ENCODE measurements at places on chromosomes 1 and 21. TPM values are rescaled to one million over a fixed set of nuclear protein-coding genes. Genes with fewer than 3 reads are reported as not detected.

Gene OR2T33
- not detected for polyA plus RNA-seq

Gene TCHHL1
- polyA plus RNA-seq: not detected

Gene MYCL
- polyA plus RNA-seq: 8.9 TPM

Gene ACADM
- 63.9 TPM for polyA plus RNA-seq

Gene ELAVL4
- polyA plus RNA-seq: 0.12 TPM

Gene GPATCH4
- polyA plus RNA-seq: 29.5 TPM

Gene THEM5
- 1.2 TPM for polyA plus RNA-seq

DNA sequence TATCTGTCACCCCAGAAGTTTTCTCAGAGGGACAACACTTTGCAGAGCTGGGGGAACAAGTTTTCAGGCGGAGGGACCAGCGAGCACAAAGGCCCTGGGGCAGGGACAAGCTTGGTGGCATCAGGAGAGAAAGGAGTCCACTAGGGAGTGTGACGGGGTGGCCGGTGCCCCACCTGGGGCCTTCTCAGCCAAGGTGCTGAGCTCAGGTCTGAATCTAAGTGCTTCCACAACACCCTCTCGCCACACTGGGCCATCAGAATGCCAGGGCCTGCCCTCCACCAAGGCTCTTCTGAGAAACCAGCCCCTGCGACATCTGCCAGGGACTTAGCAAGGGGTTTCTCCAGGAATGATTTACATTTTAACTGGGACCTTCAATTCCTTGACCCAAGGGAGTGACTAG lies 7.8 kb upstream of the TNFRSF8 start:
- no peak for DNase-seq

GRCh38 chr1:228102791-228103620 lies at the start of gene C1orf35:
Gene C1orf35, minus strand, starts transcription at chr1:228103325. Its CDS starts 98 bp downstream, at chr1:228103227.
- peak; percentile 96 for DNase-seq

GRCh38 chr1:14923727-14924452 lies 229.7 kb upstream of the TMEM51 start:
- DNase-seq: peak; percentile 67

DNA sequence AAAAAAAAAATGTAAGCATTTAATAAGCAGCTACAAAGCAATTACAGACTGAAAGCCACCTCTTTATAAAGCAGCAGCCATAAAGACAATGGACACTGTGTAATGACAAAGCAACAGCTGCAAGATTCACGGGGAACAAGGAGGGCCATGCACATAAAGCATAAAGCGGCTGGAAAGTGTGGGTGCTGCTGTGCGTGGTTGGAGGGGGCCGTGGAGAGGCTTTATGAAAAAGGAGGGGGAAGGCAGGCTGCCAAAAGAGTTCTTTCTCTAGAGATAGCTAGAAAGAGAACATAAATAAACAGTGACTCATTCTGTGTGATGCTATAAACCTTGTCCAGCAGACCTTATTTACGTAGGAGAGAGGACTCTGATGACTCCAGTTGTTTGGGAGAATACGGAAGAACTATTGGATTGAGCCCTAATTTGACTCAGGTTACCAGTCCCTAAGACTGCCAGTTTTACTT lies 49.3 kb downstream of the ADAMTS1 start:
- DNase-seq: peak; percentile 83

DNA sequence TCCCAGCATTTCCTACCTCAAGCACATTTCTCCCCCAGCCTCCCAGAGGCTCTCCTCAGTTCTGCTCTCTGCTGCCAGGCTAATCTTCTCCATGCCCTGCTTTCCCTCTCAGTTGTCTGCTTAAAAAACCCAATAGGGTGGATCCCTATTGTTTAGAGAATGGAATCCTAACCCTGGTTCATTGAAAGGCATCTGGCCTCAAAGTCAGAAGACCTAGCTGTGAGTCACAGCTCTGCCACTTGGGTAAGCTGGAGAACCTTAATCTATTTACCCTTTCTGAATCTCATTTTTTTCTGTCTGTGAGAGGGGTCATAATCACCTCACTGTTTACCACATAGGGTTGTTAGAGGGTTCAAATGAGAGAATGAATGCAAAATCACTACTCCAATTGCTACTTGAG lies 12.5 kb upstream of the MYOC start:
- no peak for DNase-seq

DNA sequence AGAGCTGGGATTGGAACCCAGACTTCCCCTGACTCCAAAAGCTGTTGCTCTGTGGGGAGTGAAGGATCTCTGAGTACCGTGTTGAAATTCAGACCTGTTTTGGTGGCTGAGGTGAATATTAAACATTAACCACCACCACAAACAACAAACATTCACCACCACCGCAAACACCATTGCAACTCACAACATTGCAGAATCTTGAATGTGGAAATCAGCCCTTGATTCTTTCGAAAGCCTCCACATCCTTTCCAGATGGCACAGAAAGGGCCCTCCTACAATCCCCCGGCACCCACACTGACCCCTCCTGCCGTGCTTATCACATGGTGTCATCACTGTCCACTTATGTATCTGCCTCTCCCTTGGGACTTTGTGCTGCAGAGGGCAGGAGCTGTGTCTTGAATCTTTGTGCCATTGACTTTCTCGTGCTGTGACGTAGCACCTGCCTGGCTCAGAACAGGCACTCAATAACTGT lies 1.4 kb downstream of the CDA start:
- no peak for DNase-seq

- no peak for DNase-seq
Measured at GRCh38 chr1:107147843-107148242, 7.0 kb downstream of the NTNG1 start.

DNA sequence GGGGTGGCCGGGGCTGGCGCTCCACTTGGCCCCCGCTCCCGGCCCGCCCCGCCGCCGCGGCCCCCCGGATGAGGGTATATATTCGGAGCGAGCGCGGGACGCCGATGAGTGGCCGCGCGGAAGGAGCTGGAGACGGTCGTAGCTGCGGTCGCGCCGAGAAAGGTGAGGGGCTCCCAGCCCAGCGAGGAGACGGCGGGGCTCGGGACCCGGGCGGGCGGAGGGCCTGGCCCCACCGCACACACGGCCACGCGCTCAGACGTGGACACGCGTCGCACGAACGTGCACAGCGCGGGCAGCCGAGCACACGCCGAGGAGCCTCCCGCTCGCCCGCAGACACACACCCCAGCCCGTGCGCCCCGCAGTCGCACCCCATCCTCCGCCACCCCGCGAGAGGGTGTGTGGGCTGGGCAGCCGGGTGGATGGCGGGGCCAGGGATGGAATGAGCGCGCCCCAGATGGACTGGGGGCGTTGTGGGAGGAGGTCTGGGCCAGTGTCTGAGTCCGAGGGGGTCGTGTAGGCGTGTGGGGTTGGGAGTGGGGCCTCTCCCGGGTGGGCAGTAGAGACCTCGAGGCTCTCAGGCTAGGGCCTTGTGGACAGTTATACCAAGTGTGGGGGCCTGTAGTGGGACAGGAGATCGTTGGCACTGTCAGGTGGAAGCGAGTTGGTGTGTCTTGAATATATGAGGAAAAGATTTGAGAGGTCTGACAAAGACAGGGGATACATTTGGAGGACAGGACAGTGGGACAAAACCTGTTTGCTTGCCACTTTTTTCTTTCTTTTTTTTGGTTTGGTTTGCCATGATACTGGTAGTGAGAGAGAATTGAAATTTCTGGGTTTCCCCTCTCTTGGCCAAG lies at the start of gene UAP1:
Gene UAP1, plus strand, starts transcription at position 107 of the 854 bp plus-strand sequence. CDS start 4,347 bp downstream, outside the sequence.
- peak; percentile 6 for DNase-seq

DNA sequence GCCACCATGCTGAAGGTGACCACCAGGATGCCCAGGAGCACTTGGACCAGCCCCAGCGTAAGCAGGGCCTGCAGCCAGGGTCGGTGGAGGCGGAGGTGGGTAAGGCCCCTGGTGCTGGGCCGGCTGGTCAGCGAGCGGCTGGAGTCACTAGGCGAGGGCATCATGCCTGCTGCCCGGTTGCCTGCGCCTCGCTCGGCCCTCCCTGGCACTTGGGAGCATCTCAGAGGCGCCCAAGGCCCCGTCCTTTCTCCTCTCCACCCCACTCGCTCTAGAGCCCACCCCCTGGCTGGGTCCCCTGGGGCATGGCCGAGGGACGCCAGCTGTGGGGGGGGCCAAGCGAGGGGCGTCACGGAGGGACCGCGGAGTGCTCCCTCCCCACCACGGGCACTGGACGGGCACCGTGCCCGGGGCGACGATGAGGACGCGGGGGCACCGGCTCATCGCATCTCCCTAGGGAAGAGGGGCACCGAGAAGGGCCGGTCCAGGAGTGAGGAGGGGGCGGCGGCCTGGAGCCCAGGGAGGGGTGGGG lies 505 bp downstream of the ENTREP3 start:
- DNase-seq: no peak

- DNase-seq: no peak
Measured at GRCh38 chr1:231836227-231836893, 209.8 kb downstream of the DISC1 start.

DNA sequence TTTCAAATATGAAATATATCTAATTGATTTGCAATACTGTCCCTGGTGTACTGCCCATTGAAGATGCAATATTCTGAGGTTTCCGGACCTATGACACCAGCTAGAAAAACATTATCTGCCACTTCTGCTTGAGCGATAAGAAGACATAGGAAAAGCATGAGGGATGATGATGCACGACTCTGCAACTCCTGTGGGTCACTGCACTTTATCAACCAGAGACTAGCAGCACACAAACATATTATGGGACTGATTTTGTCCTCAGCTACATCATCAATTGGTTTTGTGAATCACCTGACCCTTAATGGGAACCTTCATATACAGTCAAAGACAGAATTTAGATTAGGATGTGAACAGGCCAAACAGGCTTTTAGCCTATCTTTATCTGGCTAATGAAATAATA lies 13.8 kb upstream of the KCNA3 start:
- DNase-seq: no peak

- DNase-seq: peak; percentile 51
Measured at GRCh38 chr1:22776035-22776613, 65.5 kb downstream of the EPHB2 start.

- no peak for DNase-seq
Measured at GRCh38 chr1:31019401-31019800, 46.1 kb downstream of the PUM1 start.

DNA sequence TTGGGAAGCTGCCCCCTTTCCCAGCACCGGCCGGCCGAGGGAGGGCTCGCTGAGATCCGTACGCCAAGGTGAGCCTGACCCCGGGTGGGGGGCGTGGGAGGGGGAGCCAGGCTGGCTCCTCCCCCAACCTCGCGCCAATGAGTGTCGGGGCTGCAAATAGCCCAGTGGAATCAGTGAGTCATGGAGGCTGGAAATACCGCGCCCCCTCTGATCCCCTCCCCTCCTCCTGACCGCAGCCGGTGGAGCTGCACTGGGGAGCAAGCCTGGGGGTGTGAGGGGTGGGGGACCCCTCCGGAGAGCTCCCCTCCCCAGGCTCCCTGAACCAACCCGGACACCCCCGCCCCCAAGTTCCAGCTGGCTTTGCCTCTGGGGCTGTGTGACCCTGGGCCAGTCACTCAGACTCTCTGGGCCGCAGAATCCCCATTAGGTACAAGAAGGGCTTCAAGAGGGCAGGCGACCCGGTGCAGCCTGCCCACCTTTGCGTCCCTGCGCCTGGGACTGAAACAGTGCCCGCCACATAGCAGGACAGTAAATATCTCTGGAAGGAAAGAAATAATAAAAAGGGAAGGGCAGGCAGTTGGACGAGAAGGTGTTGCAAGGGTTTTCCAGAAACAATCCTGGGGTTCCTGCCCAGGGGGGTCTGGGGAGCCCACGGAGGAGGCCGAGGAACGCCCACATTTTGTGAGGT lies 4.5 kb downstream of the HSPB7 start:
- DNase-seq: peak; percentile 82

- DNase-seq: no peak
Measured at GRCh38 chr1:26112407-26112775, 767 bp downstream of the PDIK1L start.

GRCh38 chr1:203454986-203455471 lies 20.6 kb upstream of the PRELP start:
- no peak for DNase-seq

GRCh38 chr1:91763252-91763651 lies 122.7 kb downstream of the TGFBR3 start:
- no peak for DNase-seq

Data from muscle of back (tissue), 13 donors.